ENCODE measurements at places on chromosomes 5 and 9.

DNA sequence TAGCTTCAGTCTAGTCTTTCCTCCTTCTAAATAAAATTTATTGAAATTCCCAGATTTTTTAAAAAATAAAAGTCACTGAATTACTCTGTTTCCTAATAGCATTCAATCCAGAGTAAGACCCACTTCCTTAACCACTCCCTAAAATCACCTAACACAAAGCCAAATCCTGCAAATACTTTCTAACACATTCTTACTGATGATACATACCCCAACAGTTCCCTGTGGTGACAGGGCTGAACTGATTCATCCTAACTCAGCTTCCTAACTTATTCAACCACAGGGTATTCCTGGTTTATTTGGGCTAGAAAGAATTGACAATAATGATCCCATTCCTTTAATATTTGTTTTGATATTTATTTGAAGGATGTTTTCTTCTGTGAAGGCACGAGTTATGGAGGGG lies 40.7 kb upstream of the ZNF300 start:
- peak; percentile 56 for DNase-seq

GRCh38 chr5:106732624-106733023 lies 938.1 kb downstream of the EFNA5 start:
- no peak for DNase-seq

DNA sequence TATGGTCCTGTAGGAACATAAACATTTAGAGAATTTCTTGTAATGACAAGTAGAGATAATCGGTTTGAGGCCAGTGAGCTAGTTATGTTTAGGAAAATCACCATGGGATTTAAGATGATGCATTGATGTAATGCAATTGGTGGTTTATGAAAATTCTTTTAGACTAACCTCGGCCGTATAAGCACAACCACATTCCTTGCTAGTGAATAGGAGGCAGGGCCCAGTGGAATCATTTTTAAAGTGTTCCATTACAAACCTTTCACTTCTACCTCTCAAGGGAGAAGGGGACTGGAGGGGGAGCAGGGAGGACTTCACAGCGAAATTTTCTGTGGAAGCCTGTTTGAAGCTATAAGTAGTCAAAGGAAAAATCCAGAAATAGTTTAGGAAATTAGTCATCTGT lies 71.8 kb upstream of the NFIL3 start:
- peak; percentile 99 for DNase-seq

DNA sequence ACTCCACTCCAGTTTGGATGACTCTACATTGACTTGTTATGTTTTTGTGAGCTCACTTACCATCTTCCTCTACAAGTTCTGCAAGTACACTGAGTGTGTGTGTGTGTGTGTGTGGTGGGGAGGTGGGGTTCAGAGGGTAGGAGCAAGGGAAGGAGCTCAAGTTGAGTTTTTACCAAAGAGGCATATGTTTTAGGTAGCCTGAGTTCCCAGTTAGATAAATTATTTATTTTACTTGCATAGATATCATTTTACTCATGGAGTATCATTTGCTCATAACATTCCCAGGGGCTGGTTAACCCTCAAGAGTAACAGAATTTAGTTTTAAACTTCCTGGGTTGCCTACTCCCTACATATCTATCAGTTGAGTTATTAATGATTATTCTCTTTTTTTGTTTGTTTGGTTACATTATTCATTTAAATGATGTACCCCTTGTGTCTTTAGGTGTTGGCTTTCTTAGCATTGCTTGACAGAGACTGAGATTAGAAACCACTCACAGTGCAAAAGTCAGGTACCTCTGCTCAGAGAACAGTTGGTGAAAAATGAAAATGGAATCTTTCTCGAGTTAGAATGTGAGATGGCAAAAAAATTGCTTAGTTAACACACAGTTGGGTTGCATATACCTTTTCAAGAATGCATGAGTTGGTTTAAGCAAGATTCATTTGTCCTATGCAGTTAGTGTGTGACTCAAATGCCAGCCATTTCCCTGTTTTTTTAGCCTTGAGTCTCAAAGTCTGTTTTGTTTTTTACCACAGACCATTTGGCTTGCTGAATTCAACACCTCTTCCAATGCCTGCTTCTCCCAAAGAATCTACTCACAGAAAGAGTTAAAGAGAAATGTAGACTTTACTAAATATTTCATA lies 29.2 kb downstream of the TNFSF8 start:
- DNase-seq = peak; percentile 93

DNA sequence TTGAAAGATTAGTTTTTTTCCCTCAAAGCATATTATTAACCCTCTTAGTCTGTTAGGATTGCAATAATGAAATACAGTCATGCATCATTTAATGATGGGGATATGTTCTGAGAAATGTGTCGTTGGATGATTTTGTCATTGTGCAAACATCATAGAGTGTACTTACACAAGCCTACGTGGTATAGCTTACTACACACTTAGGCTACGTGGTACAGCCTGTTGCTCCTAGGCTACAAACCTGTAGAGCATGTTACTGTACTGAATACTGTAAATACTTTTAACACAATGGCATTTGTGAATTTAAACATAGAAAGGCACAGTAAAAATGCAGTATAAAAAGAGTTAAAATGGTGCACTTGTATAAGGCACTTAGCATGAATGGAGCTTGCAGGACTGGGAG lies 132.7 kb downstream of the PDE8B start:
- no peak for DNase-seq

DNA sequence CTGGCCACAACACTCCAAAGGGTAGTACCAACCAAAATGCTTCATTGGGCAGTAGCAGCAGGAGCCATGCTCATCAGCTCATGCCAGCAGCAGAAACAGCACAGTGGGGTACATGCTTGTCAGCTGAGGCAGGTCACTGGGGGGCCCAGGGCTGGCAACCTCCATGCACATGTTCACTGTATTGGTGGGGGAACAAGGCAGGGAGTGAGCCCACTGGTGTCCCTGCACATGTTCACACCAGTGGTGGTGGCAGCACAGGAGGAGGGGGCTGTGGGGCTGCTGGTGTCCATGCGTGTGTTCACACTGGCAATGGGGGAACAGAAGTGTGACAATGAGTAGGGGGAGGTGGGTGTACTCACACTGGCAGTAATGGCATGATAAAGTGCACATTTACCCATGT lies 254.3 kb upstream of the KIF2A start:
- no peak for DNase-seq

DNA sequence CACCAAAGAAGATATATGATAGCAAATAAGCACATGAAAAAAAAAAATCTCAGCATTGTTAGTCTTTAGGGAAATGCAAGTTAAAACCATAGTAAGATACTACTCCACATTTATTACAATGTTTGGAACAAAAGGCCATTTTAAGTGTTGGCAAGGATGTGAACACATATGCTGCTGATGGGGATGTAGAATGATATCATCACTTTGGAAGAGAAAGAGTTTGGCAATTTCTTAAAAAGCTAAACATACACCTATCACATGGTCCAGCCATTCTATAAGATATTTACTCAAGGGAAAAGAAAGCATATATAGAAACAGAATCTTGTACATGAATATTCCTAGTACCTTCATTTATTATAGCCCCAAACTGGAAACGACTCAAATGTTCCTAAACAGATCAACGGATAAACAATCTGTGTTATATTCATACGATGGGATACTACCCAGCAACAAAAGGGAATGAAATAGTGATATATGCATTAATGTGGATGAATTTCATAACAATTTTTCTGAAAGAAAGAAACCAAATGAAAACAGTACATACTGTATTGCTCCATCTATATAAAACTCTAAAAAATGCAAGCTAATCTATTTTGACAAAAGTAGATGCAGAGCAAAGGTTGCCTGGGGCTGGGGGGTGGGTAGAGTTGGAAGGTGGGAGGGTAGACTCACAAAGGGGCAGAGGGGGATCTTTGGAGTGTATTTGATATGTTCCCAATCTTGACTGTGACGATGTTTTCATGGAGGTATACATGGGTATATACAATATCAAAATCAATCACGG lies 45.7 kb upstream of the SMAD5 start:
- DNase-seq = no peak

GRCh38 chr5:155954701-155955445 lies 372.1 kb upstream of the SGCD start:
- peak; percentile 94 for DNase-seq

DNA sequence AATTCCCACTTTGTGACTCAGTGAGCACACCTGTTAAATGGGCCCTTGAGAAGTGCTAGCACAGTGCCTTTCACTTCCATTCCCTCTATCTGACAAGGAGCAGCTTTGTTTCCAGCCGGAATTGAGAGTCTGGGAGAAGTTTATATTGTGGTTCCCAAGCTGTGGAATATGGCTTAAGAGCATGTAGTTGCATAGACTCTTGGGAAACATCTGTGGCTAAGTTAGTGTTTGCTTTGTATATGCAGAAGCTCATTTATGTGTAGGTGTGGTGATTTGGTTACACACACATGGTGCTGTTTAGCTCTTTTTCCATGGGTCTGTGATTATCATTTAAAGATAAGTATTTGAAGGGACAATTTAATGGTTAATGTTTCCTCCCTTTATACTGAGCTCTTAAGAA lies 110.5 kb upstream of the HMHB1 start:
- no peak for DNase-seq

- peak; percentile 64 for DNase-seq
Measured at GRCh38 chr9:117678871-117679270, 25.3 kb upstream of the TLR4 start.

DNA sequence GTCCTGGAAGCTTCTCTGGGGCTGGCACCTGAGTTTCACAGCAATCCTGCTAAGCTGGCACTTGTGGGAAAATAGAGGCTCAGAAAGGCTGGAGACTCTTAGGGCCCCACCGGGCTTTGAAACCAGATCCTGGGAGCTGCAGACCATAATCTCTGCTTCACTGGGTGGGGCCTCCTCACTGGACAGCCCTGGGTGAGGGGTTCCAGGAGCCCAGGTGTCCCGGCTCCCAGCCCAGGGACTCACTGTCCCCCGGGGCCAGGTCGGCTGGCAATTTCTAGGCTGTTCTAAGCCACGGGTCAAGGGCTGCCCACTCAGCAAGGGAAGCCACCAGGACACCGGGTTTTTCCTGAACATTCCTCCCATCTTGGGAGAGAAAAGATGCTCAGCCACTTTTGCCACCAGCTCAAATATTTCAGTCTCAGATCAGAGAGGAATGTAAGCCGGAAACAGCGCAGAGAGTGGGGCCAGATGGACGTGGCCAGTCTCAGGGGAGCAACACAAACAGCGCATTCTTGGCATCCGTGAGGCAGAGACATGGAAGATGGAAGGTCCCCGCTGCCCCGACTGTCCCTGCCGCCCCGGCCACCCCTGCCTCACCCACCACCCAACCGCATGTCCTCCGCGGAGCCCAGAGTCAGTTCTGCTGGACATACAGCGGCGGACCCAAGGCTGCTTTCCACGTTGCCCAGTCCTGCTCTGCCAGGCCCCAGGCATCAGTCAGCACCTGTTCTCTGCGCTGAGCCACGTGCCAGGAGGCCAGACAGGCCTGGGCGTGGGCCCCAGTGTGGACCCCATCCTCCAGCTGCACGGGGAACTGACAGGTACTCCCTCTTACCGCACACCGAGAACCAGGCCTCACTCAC lies 72.6 kb downstream of the VAV2 start:
- peak; percentile 11 for DNase-seq

GRCh38 chr9:19473605-19474004 lies 64.8 kb downstream of the ACER2 start:
- no peak for DNase-seq

DNA sequence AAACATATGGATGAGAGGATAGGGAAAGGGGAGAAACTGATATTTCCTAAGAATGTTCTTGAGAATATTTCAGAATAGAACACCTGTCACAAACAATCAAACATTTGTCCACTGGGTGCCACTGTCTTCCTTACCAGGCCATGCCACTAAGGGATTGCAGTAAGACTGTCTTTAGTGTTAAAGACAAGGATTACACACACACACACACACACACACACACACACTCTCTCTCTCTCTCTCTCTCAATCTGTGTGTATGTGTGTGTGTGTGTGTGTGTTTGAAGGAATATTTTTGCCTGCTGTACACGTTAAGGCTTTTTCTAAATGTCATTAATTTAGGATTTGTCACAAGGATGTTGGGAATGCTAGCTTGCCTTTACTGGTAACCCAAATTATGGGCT lies 54.4 kb downstream of the CCDC192 start:
- DNase-seq = peak; percentile 74

- DNase-seq = no peak
Measured at GRCh38 chr5:65047948-65048690, 279.4 kb downstream of the CWC27 start.

All from fibroblast of skin of back (primary cell).